HT1080 (cell line): ENCODE measurements at places on chromosomes 5 and 9. TPM values are rescaled to one million over a fixed set of nuclear protein-coding genes. Genes with fewer than 3 reads are reported as not detected.

GRCh38 chr9:124831642-124832364 lies 21.5 kb upstream of the WDR38 start:
- no peak for DNase-seq

GRCh38 chr5:59665086-59665831 lies 228.3 kb downstream of the PDE4D start:
- DNase-seq: no peak

- DNase-seq: no peak
These were observed 120.6 kb upstream of the PUM3 start for GRCh38 chr9:2964470-2964869.

AJM1 gene
- total RNA-seq: 0.87 and 1.5 TPM in 2 replicates

PFDN1 gene
- total RNA-seq: 114 and 149 TPM in 2 replicates

- DNase-seq: no peak
These were observed 200.5 kb upstream of the ACTBL2 start for GRCh38 chr5:57683036-57683630.

PCDHGA4 gene
- 0.71 and 0.73 TPM in 2 replicates for total RNA-seq

FGF10 gene
- not detected in 2 replicates for total RNA-seq

- peak; percentile 86 for DNase-seq
These were observed at the start of gene NSG2 for GRCh38 chr5:174045470-174046025. Gene NSG2 (plus strand): TSS chr5:174045706. CDS start chr5:174046756, 1,050 bp downstream.
